ENCODE measurements at places on chromosomes 1 and 21. TPM values are rescaled to one million over a fixed set of nuclear protein-coding genes. Genes with fewer than 3 reads are reported as not detected.

DNA sequence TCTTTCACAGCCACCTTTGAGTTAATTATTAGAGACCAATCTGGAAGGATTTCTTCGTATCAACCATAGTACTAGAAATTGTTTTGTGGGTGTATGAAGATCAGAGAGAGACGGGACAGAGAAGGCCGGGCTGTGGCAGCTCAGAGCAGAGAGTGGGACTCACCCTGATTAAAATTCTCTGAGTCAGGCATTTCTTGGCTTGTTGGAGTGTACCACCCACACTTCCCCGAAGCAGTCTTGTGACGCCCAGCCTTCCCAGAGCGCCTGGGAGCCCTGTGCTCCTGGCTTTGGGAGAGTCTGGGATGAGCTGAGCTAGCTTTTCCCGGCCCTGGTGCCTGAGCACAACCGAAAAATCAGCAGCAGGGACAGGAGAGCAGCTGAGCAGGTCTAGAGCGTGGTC, 19.4 kb downstream of the PLEKHM2 start:
- peak; percentile 84 for DNase-seq

- DNase-seq = no peak
Observed at GRCh38 chr1:78715181-78715661, 65.6 kb downstream of the IFI44 start.

DNA sequence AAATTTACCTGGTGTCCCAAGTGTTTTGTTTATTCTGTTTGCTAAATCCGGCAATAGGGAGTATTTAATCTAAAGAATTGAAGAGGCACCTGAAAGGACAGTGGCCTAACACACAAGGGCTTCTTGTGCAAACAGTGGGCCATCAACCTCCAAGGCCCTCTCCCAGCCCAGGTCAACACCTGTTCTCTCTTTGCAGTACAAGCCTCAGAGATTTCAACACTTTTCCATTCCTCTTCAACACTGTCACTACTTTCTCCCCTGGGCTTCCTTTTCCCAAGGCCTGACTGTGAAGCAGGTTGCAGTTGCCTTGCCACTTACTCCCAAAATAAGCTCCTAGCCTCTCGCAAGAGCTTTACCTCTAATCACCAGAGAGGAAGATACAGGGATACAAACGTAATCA, 3.2 kb upstream of the SNAPIN start:
- no peak for DNase-seq

The CD1E gene
- total RNA-seq = not detected

GRCh38 chr1:86155051-86155806, 1.3 kb downstream of the COL24A1 start:
- DNase-seq = peak; percentile 70

GRCh38 chr1:6367381-6368012, 26.1 kb downstream of the ACOT7 start:
- DNase-seq = no peak

The ISG15 gene
- 19.2 TPM for total RNA-seq

- no peak for DNase-seq
Observed at GRCh38 chr1:59819566-59820438, 5.1 kb downstream of the HOOK1 start.

- DNase-seq = peak; percentile 4
Observed at GRCh38 chr1:11781297-11781696, 19.3 kb downstream of the C1orf167 start.

GRCh38 chr21:25562660-25563059, 44.6 kb downstream of the MRPL39 start:
- DNase-seq = no peak

The NFASC gene
- total RNA-seq = 10.5 TPM

The BRDT gene
- not detected for total RNA-seq

- DNase-seq = peak; percentile 79
Observed at GRCh38 chr1:245874942-245875580, 632.0 kb downstream of the SMYD3 start.

DNA sequence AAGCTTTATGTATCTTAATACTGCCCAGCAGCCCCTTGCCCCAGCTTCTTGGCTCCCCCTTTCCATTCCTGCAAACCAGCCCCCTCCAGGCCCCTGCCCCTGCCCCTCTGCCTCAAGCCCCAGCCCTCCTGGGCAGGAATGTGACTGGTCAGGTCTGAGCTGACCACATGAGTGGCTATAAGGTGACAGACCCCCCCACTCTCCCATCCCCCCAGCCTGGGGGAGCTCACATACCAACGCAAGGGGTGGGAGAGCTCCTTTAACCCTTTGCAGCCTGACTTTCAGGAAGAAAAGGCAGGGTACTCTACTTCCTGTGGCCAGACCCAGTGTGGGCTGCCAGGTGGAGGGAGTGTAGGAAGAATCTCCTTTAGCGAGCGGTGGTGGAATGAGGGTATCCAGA, 33.2 kb downstream of the AHDC1 start:
- peak; percentile 46 for DNase-seq

DNA sequence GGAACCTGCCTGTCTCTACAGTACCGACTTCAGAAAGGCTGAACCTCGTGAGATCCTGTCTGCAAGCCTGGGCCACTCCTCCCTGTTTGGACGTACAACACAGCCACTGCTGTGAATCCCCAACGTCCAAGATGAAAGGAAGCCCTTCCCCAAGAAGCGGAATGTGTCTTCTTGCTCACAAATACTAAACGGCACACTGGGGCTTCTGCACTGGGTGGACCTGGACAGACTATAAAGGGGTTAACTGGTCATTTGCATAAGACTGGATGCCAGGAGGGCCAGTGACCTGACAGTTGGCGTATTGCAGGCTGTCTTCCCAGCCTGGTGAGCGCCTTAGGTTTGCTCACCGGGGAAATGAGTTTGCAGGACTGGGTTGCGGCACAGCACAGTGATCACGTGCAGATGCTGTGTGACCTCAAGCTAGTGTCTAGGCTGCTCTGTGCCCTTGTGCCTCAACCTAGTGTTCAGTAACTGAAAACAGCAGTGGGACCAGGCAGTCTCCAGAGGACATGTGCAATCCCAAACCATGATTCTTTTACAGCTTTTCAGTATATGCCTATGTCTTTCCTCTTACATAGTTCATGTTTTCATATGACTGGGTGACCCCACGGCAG, 19.5 kb upstream of the AJAP1 start:
- DNase-seq = no peak

GRCh38 chr1:232704694-232705680, 75.1 kb upstream of the SIPA1L2 start:
- no peak for DNase-seq

DNA sequence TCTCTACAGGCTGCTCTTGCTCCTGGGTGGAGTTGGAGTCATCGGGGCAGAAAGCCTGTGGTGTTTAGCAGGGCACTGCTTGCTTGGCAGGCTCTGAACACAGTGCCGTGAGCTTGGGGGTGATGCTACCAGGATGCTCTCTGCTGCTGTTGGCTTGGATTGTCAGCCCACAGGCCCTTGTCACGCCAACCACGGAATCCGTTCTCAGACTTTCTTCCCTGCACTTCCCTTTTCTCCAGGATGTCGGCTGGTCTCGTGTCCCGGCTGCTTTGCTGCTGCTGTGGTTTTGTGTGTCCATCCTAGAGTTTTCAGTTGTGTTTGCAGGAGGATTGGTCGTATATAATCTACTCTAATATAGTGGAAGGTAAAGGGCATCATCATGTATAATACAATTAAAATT, 44.4 kb upstream of the TTC34 start:
- DNase-seq = no peak

The ERRFI1 gene
- 12.8 TPM for total RNA-seq

The KRTAP7-1 gene
- total RNA-seq = not detected

The SMIM12 gene
- total RNA-seq = 40.6 TPM

GRCh38 chr1:158035976-158036583, 42.6 kb downstream of the KIRREL1 start:
- DNase-seq = no peak

The SPATA21 gene
- total RNA-seq = not detected

DNA sequence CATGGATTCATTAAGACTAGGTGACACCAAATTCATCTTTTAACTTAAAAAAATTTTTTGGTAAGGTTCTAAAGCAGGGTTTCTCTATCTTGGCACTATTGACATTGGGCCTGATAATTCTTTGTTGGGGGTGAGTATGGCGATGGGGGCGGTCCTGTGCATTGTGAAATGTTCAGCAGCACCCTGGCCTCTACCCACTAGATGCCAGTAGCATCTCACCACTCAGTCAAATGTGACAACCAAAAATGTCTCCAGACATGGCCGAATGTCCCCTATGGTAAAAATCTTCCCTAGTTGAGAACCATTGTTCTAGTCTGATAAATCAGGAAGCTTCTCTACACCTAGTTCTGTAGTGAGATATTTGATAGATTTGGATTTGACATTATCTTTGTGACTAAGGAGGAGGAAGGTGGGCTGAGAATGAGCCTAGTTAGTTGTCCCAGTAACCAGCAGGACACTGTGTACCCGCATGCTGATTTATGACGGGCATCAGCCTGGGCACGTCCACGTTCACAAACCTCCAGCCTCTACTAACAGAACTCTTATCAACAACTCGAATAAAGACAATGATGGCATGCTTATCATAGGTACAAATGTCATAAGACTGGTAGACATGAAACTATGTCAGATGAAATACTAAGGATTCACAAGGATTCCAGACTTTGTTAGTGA, 104.6 kb downstream of the KCND3 start:
- DNase-seq = peak; percentile 64

DNA sequence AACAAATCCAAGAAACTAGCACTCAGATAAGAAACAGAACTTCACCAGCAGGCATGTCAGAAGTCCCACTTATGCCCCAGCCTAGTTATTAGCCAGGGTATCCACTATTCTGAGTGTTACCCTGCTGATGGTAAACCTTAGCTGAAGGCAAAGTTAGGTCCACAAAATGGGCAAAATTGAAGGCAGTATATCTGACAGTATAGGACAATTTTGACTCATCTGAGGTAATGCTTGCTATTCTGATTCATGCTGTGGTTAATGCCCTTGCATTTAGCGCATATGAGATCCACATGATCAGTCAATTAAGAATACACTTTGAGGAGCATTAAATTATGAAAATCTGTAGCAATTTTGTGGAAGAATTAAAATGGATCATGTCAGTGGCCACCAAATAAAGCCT, 15.1 kb downstream of the IFI44 start:
- no peak for DNase-seq

DNA sequence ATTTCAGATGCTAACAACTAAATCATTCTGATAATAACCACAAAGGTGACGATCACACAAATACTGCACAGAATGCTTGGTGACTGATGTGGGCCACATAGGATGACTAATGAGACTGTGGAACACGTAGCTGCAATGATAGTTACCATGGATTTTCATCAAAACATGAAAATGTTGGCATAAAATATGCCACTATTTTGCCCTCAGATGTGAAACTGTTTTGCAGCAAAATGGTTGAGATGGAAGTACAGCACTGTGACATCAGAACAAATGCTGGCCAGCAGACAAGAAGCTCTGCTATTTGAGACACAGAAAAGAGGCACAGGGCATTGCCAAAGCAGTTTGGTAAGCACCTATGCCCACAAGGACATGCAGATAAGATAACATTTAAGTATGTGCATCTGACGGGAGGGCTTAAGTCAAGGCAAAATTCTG, 83.8 kb downstream of the NIBAN1 start:
- no peak for DNase-seq

DNA sequence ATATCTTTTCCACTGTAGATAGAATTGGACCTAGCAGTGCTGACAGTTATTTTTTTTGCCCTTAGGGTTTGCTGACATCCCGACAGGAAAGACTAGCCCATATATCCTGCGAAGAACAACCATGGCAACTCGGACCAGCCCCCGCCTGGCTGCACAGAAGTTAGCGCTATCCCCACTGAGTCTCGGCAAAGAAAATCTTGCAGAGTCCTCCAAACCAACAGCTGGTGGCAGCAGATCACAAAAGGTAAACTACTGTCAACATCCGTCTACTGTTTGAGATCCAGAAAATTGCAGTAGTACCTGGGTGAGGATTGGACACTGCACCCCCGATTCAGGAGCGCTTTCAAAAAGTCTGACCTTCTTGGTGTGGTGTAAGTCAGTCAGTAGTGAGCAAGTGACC, 55.8 kb downstream of the CENPF start:
- no peak for DNase-seq

DNA sequence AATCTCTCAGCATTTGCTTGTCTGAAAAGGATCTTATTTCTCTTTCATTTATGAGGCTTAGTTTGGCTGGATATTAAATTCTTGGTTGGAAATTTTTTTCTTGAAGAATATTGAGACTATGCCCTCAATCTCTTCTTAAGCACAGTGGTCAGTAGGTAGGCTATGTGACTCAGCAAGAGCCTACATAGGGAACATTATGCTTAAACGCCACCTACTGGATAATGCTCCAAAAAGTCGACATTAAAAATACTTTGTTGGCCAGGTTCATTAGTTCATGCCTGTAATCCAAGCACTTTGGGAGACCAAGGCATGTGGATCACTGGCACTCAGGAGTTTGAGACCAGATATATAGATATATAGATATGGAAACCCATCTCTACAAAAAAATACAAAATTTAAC, 678.0 kb upstream of the USP24 start:
- DNase-seq = no peak

The ATP1A2 gene
- 209 TPM for total RNA-seq

- DNase-seq = no peak
Observed at GRCh38 chr1:154867064-154867825, 2.8 kb downstream of the KCNN3 start.

GRCh38 chr1:53349369-53349835, 21.5 kb upstream of the LRP8 start:
- peak; percentile 22 for DNase-seq

DNA sequence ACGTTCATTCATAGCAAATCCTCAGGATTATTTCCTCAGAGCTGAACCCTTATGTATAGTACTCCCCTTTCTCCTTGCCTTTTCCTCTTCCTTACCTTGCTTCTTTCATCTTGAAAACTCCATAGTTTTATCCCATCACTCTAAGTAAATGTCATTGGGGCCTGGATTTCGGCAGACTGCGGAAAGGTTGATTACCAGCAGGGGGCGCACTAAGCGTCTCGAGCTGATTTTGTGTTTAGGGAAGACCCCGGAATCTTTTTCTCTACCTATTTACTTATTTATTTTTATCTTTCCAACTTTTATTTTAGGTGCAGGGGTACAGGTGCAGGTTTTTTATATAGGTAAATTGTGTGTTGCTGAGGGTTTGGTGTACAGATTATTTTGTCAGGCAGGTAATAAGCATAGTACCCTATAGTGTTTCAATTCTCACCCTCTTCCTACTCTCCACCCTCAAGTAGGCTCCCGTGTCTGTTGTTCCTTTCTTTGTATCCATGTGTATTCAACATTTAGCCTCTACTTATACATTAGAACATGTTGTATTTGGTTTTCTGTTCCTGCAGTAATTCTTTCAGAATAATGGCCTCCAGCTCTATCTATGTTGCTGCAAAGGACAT, 11.4 kb upstream of the MTARC1 start:
- no peak for DNase-seq

GRCh38 chr1:230270185-230270558, 156.0 kb downstream of the PGBD5 start:
- DNase-seq = no peak

DNA sequence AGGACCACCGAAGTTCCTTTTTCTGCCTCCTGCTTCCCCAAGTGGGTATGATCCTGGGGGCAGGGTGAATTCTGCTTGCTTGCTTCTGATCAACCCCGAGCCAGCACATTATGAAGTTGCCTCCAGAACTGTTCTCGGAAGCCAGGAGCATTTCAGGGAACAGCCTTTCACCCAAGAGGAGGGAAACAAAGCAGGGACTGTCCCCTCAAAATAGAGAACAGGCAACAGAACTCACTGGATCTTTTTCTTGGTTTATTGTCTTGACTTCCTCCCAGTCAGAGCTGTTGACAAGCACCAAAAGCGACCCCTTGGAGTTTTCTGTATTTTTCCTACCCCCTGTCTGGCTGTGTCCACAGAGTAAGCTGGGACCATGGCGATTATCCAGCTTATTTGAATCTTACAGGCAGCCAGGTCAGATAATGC, 258.3 kb upstream of the SGIP1 start:
- DNase-seq = no peak

The OR6N1 gene
- not detected for total RNA-seq
